Stimulated activated memory B cell treated with anti-CD40 and anti-IgM and Interleukin-4, amounts not matched to agents 10 μg/mL and 1 μg/mL and 100 μg/mL, for 72 hours (primary cell): ENCODE measurements at places on chromosomes 1 and 21.

DNA sequence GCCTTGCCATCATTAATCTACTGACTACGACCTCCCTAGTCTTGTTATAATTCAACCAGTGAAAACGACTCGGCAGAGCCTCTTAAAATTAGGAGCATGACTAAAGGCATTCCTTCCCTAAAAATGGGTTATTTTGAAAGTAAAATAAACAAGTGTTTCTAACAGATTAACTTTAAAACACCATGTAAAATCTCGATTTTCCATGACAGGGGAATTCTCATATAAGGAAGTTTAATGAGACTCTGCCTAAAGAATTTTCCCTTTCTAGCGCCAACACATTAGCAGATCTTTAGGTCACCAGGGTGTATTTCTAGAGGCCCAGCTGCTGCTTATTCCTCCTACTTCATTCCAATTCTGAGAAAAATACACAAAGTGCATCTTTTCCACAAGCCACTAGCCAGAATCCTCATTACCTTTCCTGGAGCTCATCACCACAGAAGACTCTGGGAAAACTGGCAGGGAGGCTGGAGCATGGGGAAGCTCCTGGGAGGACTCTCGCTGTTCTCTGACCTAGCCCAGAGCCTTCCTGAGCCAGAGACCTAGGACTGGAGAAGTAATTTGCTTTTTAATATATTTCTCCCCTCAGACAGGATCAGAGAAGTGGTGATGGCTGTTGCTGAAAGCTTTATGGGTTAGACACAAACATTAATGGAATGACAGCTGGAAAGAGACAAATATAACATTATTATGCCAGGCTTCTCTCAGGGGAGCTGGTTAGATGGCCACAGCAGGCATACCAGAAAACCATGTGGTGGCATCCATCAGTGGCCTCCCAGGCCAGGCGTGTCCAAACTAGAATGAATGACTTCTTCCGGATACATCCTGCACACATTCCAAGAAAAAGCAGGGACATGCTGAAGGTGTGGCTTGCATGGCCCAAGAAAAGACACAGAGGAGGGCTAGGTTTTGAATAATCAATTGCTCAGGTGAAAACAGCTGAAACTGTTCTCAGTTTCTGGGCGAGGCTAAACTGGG, 63.6 kb upstream of the CTTNBP2NL start:
- ATAC-seq, result no peak

DNA sequence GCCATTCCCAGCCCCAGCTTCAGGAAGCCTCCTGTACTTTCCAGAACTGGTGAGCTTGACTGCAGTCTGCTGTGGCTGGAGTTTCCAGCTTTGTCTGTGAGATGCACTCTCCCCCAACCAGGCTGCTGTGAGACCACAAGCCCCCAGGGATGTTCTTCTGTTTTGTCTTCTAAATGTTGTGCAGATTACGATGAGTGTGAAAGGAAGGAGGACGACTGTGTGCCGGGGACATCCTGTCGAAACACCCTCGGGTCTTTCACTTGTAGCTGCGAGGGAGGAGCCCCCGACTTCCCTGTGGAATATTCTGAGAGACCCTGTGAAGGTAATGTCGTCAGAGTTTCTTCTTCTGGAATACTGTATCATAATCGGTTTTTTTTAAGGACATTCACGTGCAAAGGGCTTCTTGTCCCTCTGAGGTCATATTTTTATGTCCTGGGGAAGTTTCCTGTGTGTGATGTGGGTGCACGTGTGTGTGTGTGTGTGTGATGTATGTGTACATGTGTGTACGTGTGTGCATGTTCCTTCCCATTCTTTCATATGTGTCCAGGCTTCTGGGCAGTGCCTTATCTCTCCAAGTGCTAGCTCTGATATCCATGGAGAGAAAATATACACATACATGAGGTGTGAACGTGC, 49.9 kb downstream of the UMODL1 start:
- ATAC-seq, result peak; percentile 49

- ATAC-seq, result no peak
Observed at GRCh38 chr21:45010096-45010495, 64.3 kb upstream of the ADARB1 start.

GRCh38 chr1:32806910-32807523, 10.1 kb downstream of the YARS1 start:
- no peak for ATAC-seq

DNA sequence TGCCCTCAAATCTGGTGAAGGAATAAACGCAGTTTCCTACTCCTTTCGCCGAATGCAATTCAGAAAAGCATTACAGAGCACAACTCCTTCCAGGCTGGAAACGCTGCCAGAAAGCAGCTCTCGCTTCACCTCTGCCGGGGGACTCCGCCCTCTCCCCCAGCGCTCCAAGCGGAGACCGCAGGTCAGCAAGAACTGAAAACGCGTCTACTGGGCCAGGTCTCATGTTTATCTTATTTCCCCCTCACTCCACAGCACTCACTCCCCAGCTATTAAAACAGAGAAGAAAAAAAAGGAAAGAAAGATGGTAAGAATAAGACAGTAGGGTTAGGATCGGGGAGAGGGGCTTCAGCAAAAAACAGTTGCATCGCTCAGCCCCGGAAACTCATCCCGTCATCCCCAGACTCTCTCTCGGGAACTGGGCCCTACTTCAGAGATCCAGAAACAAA, 833 bp upstream of the RCOR3 start:
- peak; percentile 56 for ATAC-seq

DNA sequence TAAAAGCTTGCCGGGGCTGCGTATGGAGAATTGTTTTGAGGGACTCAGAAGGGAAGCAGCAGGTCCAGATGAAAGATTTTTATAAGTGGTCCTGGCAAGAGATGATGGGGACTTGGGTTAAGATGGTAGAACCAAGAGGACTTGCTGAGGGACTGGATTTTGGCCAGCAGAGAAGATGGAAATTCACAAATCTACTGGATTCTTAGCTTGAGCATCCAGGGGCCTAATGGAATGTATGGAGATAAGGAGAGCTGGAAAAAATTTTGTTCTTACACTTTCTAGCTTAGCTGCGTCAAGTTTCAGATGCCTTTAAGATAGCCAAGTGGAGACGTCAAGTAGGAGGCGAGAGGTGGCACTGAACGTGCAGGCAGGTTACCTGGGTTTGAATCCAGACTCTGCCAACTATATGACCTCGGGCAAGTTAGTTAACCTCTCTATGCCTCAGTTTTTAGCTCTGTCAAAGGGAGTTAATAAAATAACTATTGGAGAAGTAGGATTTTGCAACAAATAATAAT, 3.4 kb upstream of the RBP7 start:
- no peak for ATAC-seq

DNA sequence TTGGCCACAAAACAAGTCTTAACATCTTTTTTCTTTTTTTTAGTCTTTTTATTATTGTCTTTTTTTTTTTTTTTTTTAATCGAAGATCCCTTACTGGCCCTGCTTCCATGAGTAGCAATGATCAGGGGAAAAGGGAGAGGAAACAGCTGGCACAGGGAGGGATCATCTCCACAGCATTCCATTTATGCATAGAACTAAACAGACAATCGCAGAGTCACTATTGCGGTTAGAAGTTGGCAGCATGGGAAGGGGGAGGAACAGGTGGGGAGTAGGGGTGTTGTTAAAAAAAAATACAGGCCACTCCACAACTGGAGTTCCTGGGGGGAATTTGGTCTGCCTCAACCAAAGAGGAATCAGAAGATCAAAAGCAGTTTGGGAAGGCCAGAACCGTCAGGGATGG, 55.4 kb downstream of the C1orf185 start:
- no peak for ATAC-seq

GRCh38 chr1:46173361-46173856, 1.5 kb upstream of the TSPAN1 start:
- no peak for ATAC-seq

- ATAC-seq, result no peak
Observed at GRCh38 chr1:218658899-218659298, 313.8 kb downstream of the TGFB2 start.

DNA sequence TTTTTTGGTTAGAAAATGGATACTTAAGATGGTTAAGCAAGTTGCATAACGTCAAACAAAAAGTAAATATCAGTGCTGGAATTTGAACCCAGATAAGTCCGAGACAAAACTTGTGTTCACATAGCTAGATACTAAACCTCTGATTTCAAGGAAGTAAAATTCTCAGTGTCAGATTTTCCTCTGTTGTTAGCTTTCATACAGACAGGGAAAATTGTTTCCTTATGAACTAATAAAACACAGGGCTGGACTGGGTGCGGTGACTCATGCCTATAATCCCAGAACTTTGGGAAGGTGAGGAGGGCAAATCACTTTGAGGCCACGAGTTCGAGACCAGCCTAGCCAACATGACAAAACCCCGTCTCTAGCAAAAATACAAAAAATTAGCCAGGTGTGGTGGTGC, 51.3 kb downstream of the PCNX2 start:
- no peak for ATAC-seq

DNA sequence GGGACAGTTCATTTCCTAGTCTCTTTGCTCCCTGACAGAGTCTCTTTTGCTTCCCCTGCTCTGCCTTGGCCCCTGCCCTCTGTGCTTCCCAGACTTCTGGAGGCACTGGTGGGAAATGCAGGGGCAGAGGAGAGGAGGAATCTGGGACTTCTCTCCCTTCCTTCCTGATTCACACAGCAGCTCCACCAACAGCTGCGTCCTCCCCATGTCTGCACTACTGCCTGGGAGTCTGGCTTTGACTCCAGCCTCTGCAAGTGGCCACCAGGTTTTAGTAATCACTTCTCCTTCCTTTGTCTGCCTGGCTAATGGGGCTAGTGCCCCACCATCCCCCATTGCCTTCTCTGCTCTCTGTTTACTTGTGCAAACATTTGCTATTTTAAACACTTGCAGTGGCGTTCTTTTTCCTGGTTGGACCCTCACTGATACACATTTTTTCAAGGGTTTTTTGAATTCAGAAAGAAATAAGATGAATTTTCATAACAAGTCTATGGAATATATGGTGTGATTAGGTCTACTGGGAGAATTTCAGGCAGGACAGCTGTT, 21.9 kb downstream of the FASLG start:
- no peak for ATAC-seq

- ATAC-seq, result no peak
Observed at GRCh38 chr1:230618537-230618936, 23.7 kb upstream of the COG2 start.

DNA sequence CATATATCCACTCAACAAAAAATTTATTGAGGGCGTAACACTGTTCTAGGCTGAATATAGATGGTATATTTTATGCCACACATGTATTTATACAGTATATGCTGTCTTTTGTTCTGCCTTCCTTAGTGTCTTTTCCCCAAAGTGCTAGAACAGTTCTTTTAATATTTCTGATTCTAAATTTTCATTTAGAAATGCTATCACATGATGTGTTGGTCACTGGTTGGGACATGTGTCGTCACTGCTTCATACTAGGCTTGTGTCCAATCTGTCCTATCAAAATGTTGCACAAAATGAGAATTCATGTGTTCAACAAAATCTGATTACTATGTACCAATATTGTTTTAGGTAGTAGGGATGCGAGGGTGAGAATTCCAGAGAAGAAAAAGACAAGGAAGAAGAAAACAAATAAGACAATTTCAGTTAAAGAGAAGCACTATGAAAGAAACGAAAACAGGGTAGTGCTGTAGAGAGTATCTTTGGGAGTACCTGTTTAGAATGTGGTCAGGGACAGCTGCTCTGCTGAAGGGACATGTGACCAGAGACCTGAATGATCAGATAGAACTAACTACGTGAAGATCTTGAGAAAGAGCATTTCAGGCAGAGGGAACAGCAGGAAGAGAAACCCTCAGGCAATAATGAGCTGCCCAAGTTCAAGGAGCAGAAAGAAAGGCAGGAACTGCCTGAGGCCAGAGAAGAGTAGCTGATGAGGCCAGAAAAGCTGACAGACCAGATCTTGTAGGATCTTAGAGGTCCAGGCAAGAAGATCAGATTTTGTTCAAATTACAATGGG, 1.3 kb downstream of the KMO start:
- peak; percentile 71 for ATAC-seq

DNA sequence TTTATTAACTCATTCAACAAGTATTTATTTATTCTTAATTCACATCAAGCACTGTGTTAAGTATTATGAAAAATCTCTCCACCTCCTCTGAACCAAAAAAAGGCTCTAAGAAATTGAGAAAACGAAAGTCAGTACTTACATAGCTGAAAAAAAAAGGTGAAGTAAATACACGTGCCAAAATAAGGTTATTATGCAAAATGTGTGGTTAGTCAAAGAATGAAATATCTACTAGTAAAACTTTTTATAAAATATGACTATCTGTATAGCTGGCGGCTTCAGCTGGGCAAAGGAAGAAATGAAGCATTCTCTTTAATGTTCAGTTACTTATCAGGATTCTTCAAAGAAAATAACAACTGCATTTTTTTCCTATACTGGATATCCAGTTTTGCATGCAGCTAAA, 35.5 kb upstream of the ASPM start:
- ATAC-seq, result no peak
